ENCODE measurements at places on chromosomes 2 and 18.

GRCh38 chr2:158357699-158358098, 98.9 kb downstream of the CCDC148 start:
- no peak for DNase-seq

DNA sequence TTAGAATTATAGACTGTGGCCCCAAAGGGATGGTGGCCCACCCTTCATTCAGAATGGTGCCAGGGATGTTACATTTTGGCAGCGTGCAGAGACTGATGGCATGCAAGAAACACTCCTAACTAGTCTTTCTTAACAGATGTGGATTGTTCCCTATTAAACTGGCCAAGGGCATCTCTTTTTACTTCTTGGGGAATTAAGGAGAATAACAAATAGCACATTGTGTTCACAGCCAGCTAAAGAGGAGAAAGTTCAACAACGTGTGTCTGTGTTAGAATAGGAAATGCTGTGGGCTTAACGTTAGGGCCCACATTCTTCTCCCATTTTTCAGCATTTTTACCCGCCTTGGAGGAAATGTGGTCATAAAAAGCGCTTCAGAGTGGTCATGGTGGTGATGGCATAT, 404.8 kb downstream of the CDH2 start:
- DNase-seq, result no peak

DNA sequence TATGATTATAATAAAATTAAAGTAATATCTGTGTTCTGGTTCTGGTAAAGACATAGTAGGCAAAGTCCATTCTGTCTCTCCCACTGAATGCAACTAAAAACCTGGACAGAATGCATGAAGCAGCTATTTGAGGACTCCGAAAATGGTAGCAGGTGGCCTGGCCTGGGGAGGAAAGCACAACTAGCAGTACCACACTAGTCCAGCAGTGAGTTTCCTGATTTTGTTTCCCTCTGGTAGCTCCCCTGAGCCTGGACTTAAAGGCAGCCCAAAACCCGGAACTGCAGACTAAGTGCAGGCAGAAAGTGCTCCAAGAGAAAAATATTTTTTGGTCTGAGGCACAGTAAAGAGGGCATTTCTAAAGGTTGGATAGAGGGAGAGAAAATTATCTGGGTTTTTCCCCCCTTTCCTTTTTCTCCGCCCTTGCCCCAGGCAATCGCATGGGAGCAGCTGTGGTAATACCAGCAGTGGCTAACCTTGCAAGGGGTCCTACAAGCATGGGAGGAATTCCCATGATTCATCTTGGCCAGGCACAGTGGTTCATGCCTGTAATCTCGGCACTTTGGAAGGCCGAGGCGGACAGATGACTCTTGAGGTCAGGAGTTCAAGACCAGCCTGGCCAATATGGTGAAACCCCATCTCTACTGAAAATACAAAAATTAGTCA, 32.3 kb downstream of the ASXL2 start:
- no peak for DNase-seq

DNA sequence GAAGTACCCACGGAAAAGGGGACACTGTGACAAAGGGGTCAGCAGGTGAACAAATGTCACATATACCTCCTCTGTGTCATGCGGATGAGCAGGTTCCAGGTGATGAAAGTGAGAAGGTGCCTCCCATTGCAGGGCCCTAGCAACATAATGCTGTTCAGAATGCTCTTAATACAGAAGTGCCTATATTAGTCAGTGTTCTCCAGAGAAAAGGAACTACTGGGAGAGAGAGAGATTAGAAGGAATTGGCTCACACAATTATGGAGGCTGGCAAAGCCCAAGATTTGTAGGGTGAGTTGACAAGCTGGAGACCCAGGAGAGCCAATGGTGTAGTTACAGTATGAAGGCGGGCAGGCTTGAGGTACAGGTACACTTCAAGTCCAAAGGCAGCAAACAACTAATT, 98.1 kb upstream of the CDC42EP3 start:
- DNase-seq, result no peak

Measured in RWPE1 (cell line).